ENCODE measurements at places on chromosomes 5 and 9. TPM values are rescaled to one million over a fixed set of nuclear protein-coding genes. Genes with fewer than 3 reads are reported as not detected.

Gene HRH2
- 0.33 TPM for total RNA-seq

Gene PCDHGA4
- total RNA-seq = 0.69 TPM

Gene CDH6
- 0.36 TPM for total RNA-seq

Gene BICD2
- total RNA-seq = 17.3 TPM

Gene CCDC187
- not detected for total RNA-seq

Gene EFNA5
- total RNA-seq = 30.5 TPM

Gene SFXN1
- total RNA-seq = 88.3 TPM

Gene REXO4
- 19.9 TPM for total RNA-seq

Gene SLC6A19
- total RNA-seq = 0.23 TPM

Gene FOXD4L3
- total RNA-seq = not detected

Gene ADAMTS12
- total RNA-seq = 0.15 TPM

Gene ZNF474
- not detected for total RNA-seq

Gene FBP2
- not detected for total RNA-seq

DNA sequence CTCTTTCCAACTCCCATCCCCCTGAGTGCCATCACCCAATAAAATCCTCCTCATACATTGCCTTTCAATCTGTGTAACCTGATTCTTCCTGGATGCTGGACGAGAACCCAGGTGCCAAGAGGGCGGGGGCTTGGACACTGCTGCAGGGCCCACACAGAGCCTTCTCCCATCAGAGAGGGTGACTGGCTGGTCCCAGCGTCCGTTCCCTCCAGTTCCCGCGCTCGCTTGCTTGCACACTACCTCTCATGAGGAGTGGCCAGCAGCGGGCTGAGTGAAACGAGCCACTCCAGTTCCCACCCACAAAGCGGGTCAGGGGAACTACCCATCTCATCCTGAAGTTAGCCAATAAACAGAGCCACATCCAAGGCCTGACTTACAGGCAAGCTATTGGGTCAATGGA is 602.6 kb upstream of the ADAMTS16 start:
- no peak overlapping the region for H3K27ac ChIP-seq
- no peak overlapping the region for H3K4me3 ChIP-seq
- no peaks in the 10 kb centered on the region for H3K27me3 ChIP-seq
- no peaks in the 10 kb centered on the region for H3K36me3 ChIP-seq

GRCh38 chr5:37857696-37858095 is 17.9 kb upstream of the GDNF start:
- DNase-seq = no peak
- H3K27me3 ChIP-seq = peaks cover 4% of the 10 kb centered on the region
- no peaks in the 10 kb centered on the region for H3K36me3 ChIP-seq

DNA sequence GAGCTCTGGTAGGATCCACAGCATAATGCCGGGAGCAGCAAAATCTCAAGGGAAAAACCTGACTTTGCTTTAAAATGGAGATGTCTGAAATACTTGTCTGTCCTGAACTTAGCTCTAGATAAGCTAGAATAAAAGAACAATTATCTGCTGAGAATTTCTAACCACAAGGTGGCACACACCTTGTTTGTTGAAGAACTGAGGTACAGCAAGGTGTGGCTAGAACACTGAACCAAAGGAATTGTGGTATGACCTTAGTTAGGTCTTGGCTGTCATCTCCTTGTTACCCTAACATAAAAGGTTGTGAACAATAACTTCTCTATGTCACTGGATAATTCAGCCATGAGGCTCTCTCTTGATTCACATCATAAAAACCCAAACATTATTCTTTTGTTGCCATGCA is 72.3 kb upstream of the ANXA1 start:
- no peak overlapping the region for H3K4me3 ChIP-seq
- H3K27me3 ChIP-seq = no peaks in the 10 kb centered on the region
- no peaks in the 10 kb centered on the region for H3K36me3 ChIP-seq

DNA sequence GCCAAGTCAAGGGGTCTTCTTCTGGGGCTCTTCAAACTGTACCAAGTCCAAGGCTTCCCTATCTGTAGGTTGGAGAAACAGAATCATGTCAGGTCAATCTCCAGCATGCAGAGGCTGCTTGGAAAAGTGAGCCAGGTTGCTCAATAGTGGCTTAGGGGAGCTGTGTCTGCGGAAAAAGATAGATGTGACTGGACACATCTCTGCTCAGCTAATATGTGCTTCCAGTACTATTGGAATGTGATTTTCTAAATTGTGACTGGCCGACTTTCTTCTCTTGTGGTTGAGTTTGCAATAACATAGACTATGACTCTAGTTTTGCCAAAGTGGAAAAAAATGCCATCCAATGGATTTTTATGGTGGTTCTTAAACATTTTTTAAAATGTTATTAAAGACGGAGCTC is 136.7 kb downstream of the BOD1 start:
- no peak overlapping the region for H3K27ac ChIP-seq
- no peaks in the 10 kb centered on the region for H3K27me3 ChIP-seq
- no peaks in the 10 kb centered on the region for H3K36me3 ChIP-seq
- peaks cover 3% of the 10 kb centered on the region for H3K4me1 ChIP-seq

GRCh38 chr9:96399325-96399633 is 15.8 kb upstream of the SLC35D2 start:
- no peaks in the 10 kb centered on the region for H3K36me3 ChIP-seq
- no peak overlapping the region for H3K4me3 ChIP-seq
- peaks cover 7% of the 10 kb centered on the region for H3K4me1 ChIP-seq
- DNase-seq = no peak
- H3K27me3 ChIP-seq = no peaks in the 10 kb centered on the region

- peak overlapping the region; percentile 89 for H3K27ac ChIP-seq
- H3K27me3 ChIP-seq = no peaks in the 10 kb centered on the region
- H3K4me3 ChIP-seq = peak overlapping the region; percentile 80
Observed at GRCh38 chr5:154756868-154757813, 2.0 kb downstream of the LARP1 start.

- H3K4me1 ChIP-seq = no peaks in the 10 kb centered on the region
- H3K4me3 ChIP-seq = no peak overlapping the region
- DNase-seq = peak; percentile 53
- H3K36me3 ChIP-seq = no peaks in the 10 kb centered on the region
Observed at GRCh38 chr9:77707383-77708063, 59.4 kb upstream of the GNA14 start.

DNA sequence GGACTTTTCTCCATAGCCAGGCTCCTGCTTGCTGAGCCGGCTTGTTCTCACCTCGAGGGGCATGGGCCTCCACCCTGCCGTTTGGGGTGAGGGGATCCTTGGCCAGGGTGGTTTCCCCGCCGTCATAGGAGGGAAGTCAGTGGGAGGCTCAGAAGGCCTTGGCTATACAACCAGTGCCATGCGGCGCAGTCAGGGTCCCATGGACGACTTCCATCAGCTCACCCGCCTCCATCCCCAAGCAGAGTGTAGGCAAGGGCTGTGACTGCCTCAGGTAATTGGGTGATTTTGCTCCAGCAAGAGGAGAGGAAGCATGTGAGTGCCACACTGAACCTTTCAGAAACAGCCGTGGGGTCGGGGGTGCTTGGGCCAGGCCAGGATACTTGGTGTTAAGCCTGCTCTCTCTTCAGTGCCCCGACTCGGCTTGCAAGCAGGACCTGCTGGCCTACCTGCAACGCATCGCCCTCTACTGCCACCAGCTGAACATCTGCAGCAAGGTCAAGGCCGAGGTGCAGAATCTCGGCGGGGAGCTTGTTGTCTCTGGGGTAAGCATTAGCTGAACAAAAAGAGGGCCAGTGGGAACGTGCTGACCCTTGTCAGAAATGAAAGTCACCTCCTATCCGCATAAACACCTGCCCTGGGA is 57.2 kb upstream of the LRRTM2 start:
- peaks cover 24% of the 10 kb centered on the region for H3K36me3 ChIP-seq
- no peak for DNase-seq
- no peaks in the 10 kb centered on the region for H3K27me3 ChIP-seq

GRCh38 chr5:179127136-179128040 is 67.2 kb downstream of the ZNF354C start:
- H3K4me3 ChIP-seq = no peak overlapping the region
- no peaks in the 10 kb centered on the region for H3K27me3 ChIP-seq
- H3K4me1 ChIP-seq = no peaks in the 10 kb centered on the region
- DNase-seq = no peak
- H3K27ac ChIP-seq = no peak overlapping the region

DNA sequence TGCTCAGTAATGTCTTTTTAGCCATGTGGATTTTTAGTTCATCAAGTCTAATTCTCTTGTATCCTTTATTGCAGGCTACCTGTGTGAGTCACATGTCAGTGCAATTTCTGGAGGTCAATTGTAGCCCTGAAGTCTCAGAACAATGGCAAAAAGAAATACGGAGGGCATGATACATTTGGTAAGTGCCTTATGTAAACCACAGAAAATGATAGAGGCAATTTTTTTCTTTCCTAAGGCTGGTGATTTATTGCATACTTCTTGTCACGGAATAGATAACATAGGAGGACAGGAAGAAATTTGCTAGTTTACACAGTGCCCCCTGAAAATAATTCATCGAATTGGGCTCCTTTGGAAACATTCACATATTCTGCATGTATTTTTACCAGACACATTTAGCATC is 235.9 kb downstream of the DMRTA1 start:
- no peak for DNase-seq
- H3K27me3 ChIP-seq = no peaks in the 10 kb centered on the region
- H3K4me1 ChIP-seq = no peaks in the 10 kb centered on the region

GRCh38 chr5:36875051-36875789 is 1.3 kb upstream of the NIPBL start:
- no peak for DNase-seq
- peaks cover 3% of the 10 kb centered on the region for H3K36me3 ChIP-seq
- H3K27ac ChIP-seq = peak overlapping the region; percentile 97
- peaks cover 23% of the 10 kb centered on the region for H3K4me1 ChIP-seq
- no peaks in the 10 kb centered on the region for H3K27me3 ChIP-seq

DNA sequence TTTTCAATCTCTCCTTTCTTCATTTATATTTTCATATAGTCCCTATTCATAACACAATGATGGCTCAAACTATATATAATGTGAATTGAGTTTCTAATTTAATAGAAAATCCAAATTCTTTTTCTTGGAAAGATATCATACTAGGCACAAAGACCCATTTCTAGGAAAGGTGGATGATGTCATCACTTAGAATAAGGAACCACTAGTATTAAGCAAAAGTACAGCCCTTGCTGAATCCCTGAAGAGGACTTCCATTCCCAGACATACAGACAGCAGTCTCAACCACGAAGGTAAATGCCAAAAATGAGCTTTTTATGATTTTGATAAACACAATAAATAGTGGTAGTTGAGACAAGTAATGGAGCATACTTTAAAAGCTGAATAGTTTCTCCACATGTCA is 210.0 kb downstream of the FBN2 start:
- no peak overlapping the region for H3K27ac ChIP-seq
- no peaks in the 10 kb centered on the region for H3K4me1 ChIP-seq
- no peaks in the 10 kb centered on the region for H3K27me3 ChIP-seq
- no peaks in the 10 kb centered on the region for H3K36me3 ChIP-seq
- H3K4me3 ChIP-seq = no peak overlapping the region
- DNase-seq = no peak

GRCh38 chr5:32916648-32917047 is 205.5 kb downstream of the NPR3 start:
- no peaks in the 10 kb centered on the region for H3K36me3 ChIP-seq
- DNase-seq = peak; percentile 15
- no peak overlapping the region for H3K4me3 ChIP-seq

GRCh38 chr5:149392718-149393117 is 13.6 kb upstream of the IL17B start:
- H3K36me3 ChIP-seq = no peaks in the 10 kb centered on the region
- H3K27ac ChIP-seq = no peak overlapping the region
- H3K4me3 ChIP-seq = no peak overlapping the region

DNA sequence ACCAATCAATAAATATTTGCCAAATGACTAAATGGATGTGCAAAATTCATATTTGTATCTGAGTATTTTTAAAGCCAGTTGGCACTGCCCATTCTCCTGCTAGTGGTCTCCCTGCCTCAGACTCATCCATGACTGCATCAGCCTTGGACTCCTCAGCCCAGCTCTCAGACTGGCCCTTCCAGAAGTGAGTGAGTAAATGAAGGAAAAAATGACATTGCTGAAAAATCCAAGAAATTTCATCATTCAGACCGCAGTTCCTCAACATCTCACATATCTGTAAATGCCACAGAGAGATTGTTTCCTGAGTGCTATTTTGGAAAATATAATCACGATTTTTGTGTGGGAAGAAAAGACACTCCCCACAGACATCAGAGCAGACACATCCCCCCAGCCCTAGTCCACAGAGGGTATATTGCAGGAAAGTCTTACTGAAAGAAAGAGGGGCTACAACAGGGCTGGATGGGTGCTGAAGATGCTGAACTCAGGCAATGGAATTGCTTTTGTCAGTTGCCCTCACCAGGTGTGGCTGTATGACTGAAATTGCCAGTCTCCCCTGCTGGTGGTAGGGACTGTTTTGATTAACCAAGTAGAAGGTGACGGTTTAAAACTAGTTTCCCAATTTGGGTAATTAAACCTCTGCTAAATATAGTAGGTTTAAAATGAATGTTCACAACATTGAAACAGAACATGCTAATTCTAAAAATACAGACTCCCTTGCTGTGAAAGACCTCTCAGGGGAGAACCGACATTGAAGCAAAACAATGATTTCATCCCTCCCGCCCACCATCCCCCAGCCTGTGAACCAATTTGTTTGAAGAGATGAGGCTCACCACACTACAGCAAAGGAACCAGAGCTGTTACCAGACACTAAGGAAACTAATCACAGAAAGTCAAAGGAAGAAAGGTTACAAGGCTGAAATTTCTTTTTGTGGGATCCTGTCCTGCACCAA is 158.8 kb downstream of the DEPDC1B start:
- no peaks in the 10 kb centered on the region for H3K36me3 ChIP-seq
- 0 out of 2 replicates have a peak, but pooled peaks cover 4% of the 10 kb centered on the region for H3K27me3 ChIP-seq
- no peaks in the 10 kb centered on the region for H3K4me1 ChIP-seq
- H3K27ac ChIP-seq = no peak overlapping the region
- no peak overlapping the region for H3K4me3 ChIP-seq
- no peak for DNase-seq

GRCh38 chr9:131020862-131021261 is 11.9 kb downstream of the LAMC3 start:
- no peak for DNase-seq
- no peaks in the 10 kb centered on the region for H3K27me3 ChIP-seq
- H3K27ac ChIP-seq = no peak overlapping the region
- H3K4me1 ChIP-seq = no peaks in the 10 kb centered on the region
- no peaks in the 10 kb centered on the region for H3K36me3 ChIP-seq
- H3K4me3 ChIP-seq = no peak overlapping the region

- DNase-seq = no peak
- H3K4me3 ChIP-seq = no peak overlapping the region
- no peak overlapping the region for H3K27ac ChIP-seq
- no peaks in the 10 kb centered on the region for H3K4me1 ChIP-seq
- H3K27me3 ChIP-seq = no peaks in the 10 kb centered on the region
Observed at GRCh38 chr5:73918791-73919221, 292.8 kb downstream of the ARHGEF28 start.

DNA sequence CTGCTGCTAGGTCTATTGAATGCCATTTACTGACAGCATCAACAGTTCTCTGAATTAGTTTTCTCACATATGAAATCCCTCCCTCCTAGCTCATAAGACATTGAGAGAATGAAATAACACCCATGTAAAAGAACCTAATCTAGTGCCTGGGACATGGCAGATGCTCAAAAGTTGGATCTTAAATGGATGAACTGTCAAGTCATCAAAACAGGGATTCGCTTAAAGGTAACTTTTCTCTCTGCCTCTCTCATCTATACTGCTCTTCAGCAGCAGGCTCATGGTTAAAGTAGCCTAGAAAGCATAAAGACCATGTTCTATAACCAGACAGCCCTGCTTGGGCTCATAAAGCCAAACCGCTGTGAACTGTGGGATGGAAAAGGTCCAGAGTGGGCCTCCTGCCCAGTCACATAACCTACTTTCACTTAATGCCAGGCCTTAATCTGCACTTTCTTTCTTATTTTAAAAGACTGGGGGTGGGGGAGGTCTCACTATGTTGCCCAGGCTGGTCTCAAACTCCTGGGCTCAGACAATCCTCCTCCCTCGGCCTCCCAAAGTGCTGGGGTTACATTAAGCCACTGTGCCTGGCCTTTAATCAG is 3.7 kb downstream of the TMEM245 start:
- H3K27me3 ChIP-seq = no peaks in the 10 kb centered on the region
- H3K27ac ChIP-seq = peak overlapping the region; percentile 77
- H3K4me1 ChIP-seq = peaks cover 40% of the 10 kb centered on the region
- no peak overlapping the region for H3K4me3 ChIP-seq
- H3K36me3 ChIP-seq = peaks cover 3% of the 10 kb centered on the region
